ENCODE measurements at places on chromosomes 5 and 9.

GRCh38 chr9:87545858-87546257 is 48.2 kb downstream of the DAPK1 start:
- no peak for DNase-seq

GRCh38 chr5:145443964-145444363 is 391.2 kb downstream of the PRELID2 start:
- DNase-seq, result no peak

- DNase-seq, result no peak
Observed at GRCh38 chr5:132718544-132719312, 18.6 kb downstream of the KIF3A start.

DNA sequence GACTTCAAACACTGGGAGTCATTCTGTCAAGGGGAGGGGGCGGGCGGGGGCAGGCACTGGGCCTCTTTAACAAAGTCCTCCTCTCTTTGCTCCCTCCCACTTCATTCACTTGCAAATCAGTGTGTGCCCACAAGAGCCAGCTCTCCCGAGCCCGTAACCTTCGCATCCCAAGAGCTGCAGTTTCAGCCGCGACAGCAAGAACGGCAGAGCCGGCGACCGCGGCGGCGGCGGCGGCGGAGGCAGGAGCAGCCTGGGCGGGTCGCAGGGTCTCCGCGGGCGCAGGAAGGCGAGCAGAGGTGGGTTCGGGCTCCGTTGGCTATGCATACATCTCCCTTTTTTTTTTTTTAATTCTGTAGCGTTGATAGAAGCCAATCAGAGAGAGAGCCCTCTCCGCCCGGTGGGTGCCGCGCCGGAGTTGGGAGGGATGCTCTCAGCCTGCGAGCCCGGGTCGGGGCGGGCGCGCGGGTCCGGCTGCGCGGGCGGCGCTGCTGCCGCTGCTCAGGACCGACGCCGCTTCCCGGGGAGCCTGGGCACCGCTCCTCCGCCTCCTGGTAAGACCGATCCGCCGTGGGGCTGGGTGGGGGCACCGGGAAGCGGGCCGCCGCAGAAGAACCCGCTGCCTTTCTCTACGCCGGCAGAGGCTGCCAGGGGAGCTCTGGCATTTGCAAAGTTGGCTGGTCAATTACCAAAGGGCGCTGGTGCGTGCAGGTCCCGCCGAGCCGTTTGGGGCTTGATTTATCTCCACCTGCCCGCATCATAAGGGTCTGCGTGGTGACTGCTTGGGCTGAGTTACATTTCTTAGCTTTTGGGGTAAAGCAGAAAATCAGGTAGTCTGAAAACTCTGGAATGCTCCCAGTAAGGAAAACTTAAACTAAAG is at the start of gene CDH6:
TSS of gene CDH6 (plus strand) at position 96 of the 877 bp plus-strand sequence. CDS start 73,788 bp downstream, outside the sequence.
- DNase-seq, result no peak

DNA sequence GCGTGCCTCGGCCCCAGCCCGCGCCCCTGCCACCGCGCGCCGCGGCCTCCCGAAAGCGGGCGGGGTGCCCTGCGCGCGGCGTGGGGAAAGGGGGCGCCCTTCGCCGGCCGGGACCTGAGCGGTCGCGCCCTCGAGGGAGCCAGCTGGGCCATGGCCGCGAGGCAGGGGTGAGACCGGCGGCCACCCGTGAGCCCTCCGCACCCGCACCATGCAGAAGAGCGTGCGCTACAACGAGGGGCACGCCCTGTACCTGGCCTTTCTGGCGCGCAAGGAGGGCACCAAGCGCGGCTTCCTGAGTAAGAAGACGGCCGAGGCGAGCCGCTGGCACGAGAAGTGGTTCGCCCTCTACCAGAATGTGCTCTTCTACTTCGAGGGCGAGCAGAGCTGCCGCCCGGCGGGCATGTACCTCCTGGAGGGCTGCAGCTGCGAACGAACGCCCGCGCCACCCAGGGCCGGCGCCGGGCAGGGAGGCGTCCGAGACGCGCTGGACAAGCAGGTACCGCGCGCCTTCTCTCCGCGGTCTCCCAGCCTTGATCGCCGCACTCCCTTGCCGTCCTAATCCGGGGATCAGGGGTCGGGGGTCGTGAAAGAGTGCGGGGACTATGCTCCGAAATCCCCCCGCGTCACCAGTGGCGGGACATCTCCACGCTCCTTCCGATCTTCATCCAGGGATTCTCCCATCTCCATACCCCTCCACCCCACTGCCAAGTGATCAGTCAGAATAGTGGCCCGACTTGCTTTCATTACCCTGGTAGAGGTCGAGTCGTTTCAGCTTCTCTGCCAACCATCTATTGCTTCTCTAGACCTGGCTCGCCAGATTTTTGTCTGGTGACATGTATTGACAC is 590 bp downstream of the RASGRF2 start:
- no peak for DNase-seq

- no peak for DNase-seq
Observed at GRCh38 chr9:129649726-129650679, 8.1 kb upstream of the ASB6 start.

- no peak for DNase-seq
Observed at GRCh38 chr5:147912011-147912410, 5.7 kb upstream of the C5orf46 start.

GRCh38 chr9:78261403-78262001 is 25.6 kb downstream of the CEP78 start:
- DNase-seq, result no peak
